Activated CD4-positive, alpha-beta T cell treated with anti-CD3 and anti-CD28 coated beads for 36 hours (primary cell): ENCODE measurements at places on chromosomes 13 and 19.

GRCh38 chr13:51731759-51732158 is 72.2 kb downstream of the DHRS12 start:
- H3K4me1 ChIP-seq, result peaks cover 3% of the 10 kb centered on the region
- no peak overlapping the region for H3K4me3 ChIP-seq
- no peaks in the 10 kb centered on the region for H3K27me3 ChIP-seq
- H3K27ac ChIP-seq, result no peak overlapping the region
- DNase-seq, result no peak

DNA sequence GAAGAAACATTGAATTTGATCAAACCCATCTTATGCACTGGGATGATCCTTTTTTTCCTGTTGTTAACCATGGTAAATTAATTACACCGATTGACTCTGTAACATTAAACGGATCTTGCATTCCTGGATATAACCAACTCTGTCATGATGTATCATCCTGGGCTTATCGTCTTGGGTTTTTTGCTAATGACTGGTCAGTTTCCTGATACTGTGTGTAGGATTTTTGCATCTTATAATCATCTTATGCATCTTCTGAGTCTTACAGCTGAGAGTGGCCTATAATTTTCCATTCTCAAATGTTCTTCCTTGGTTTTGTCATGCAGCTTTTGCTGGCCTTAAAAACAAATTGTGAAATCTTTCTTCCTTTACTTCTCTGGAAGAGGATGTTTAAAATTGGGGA is 12.8 kb downstream of the DCUN1D2 start:
- H3K36me3 ChIP-seq, result peaks cover 42% of the 10 kb centered on the region
- no peak overlapping the region for H3K27ac ChIP-seq
- H3K4me3 ChIP-seq, result no peak overlapping the region
- DNase-seq, result no peak
- no peaks in the 10 kb centered on the region for H3K4me1 ChIP-seq

DNA sequence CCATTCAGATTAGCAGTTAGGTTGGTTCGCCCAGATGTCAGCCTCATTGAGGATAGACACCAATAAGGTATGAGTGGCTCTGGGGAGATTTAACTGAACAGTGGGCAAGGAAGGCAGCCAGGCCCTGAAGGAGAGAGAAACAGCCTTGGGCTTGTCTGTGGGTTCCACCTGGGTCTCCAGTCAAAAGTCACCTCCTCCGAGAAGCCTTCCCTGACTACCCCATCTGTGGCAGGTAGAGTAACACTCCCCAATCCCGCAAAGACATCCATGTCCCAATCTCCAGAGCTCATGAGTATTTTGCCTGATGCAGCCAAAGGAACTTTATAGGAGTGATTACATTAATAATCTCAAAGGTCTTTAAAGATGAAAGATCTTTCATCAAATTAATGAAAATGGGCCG is 8.0 kb upstream of the YJU2 start:
- H3K36me3 ChIP-seq, result no peaks in the 10 kb centered on the region
- H3K4me3 ChIP-seq, result no peak overlapping the region
- peaks cover 1% of the 10 kb centered on the region for H3K27me3 ChIP-seq
- no peaks in the 10 kb centered on the region for H3K4me1 ChIP-seq
- DNase-seq, result no peak

DNA sequence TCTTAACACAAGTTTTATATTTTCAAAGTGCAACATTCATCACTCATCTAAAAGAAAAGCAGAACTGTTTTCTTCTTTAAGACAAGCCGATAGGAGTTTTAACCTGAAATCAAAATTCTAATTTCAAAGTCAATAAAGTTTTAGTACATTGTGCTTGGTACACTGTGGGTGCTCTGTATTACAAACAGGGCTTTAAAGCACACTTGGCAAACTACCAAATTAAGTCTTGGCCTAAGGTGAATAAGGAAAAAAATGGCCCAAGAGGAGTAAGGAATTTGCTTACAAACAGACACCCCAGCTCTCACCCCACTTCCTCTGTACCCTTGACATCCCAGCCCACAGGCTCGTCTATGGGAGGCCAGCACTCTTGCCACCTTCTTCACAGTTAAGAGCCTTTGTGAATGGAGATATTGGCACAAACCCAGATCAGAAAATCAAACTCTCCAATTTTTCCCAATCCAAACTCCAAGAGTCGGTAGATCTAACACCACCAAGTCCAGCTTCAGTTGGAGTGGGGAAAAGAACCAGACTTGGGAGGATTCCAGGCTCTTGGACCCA is 66.0 kb downstream of the ABCC4 start:
- no peak overlapping the region for H3K27ac ChIP-seq
- no peak overlapping the region for H3K4me3 ChIP-seq
- no peak for DNase-seq
- H3K36me3 ChIP-seq, result peaks cover 14% of the 10 kb centered on the region
- no peaks in the 10 kb centered on the region for H3K27me3 ChIP-seq

DNA sequence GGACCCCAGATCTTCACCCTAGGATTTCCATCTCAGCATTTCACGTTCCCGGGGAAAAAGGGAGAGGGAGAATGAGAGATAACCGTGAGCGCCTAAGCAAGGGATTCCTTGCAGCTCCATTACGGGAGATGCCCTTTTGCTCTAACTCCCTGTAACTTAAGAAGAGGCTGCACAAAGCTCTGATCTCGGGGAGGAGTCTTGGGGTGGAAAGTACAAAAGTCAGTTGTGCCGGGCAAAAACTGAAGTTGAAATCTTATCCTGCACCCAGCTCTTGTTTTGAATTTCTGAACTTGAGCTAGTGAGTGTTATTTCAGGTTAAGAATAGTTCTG is 256.4 kb upstream of the SOX21 start:
- H3K27ac ChIP-seq, result no peak overlapping the region
- H3K27me3 ChIP-seq, result peaks cover 46% of the 10 kb centered on the region
- DNase-seq, result no peak
- H3K4me1 ChIP-seq, result peaks cover 8% of the 10 kb centered on the region
- H3K4me3 ChIP-seq, result peak overlapping the region; percentile 27
- H3K36me3 ChIP-seq, result no peaks in the 10 kb centered on the region

GRCh38 chr19:46721269-46722003 is 4.5 kb upstream of the PRKD2 start:
- no peak overlapping the region for H3K27ac ChIP-seq
- H3K27me3 ChIP-seq, result no peaks in the 10 kb centered on the region
- H3K4me3 ChIP-seq, result no peak overlapping the region
- H3K4me1 ChIP-seq, result peaks cover 22% of the 10 kb centered on the region

GRCh38 chr13:43942286-43942685 is 62.6 kb downstream of the LACC1 start:
- no peaks in the 10 kb centered on the region for H3K4me1 ChIP-seq
- H3K36me3 ChIP-seq, result no peaks in the 10 kb centered on the region
- peaks cover 7% of the 10 kb centered on the region for H3K27me3 ChIP-seq
- no peak overlapping the region for H3K27ac ChIP-seq
- DNase-seq, result no peak

DNA sequence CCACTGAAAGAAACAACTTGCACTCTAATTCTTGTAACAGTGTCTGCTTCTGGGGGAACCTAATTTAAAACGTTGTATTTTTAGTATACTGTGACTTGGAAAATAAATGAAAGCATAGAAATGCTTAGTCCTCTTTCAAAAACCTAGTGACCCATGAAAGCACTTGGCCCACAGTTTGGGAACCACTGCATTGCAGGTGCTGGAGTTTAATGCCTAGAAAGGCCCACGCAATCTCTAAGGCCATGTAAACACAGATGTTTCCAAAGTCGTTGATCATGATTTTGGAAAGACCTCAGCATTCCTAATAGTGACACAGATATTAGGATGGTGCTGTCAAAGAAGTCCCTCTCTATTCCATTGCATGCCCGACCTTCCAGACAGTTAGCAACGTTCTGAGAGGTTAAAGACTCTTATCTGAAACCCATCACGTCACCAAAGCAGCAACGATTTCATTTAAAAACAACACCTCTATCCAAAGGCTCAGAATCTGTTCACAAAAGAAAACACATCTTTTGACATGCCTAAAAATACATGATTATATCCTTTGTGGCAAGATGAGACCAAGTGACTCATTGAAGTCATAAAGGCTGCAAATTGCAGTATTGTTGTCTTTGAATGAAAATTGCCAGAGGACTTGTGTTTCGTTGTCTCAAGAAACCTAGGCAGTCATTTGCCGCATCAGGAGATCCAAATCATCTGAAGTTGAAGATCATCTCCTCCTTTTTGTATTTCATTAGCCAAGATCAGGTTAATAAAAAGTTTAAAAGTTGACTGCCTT is 328.0 kb upstream of the ZNF507 start:
- no peaks in the 10 kb centered on the region for H3K4me1 ChIP-seq
- H3K4me3 ChIP-seq, result no peak overlapping the region
- DNase-seq, result no peak
- no peak overlapping the region for H3K27ac ChIP-seq
- no peaks in the 10 kb centered on the region for H3K27me3 ChIP-seq

GRCh38 chr19:23539499-23539898 is 144.2 kb upstream of the ZNF91 start:
- no peak overlapping the region for H3K27ac ChIP-seq
- no peaks in the 10 kb centered on the region for H3K36me3 ChIP-seq
- H3K27me3 ChIP-seq, result no peaks in the 10 kb centered on the region
- no peak overlapping the region for H3K4me3 ChIP-seq
- no peaks in the 10 kb centered on the region for H3K4me1 ChIP-seq

GRCh38 chr19:3659746-3660112 is 33.1 kb upstream of the CACTIN start:
- H3K4me3 ChIP-seq, result no peak overlapping the region
- no peak for DNase-seq
- H3K4me1 ChIP-seq, result no peaks in the 10 kb centered on the region
- no peaks in the 10 kb centered on the region for H3K27me3 ChIP-seq
- H3K36me3 ChIP-seq, result peaks cover 9% of the 10 kb centered on the region
- H3K27ac ChIP-seq, result no peak overlapping the region

DNA sequence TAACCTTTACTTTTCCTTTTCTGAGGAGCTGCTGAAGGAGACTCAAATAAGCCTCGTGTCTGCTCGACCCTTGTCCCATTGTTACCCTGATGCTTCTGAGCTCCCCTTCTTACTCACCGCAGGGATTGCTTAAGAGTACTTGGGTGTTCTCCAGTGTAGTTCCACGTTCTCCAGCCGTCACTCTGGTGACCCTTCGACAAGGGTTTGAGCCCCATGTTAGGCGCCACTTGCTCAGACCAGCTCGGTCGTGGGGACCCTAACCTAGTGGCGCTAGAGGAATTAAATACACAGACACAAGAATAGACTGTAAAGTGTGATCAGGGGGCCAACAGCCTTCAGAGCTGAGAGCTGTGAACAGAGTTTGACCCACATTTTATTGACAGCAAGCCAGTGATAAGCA is 10.3 kb downstream of the ZNF480 start:
- no peak overlapping the region for H3K27ac ChIP-seq
- H3K4me3 ChIP-seq, result no peak overlapping the region
- DNase-seq, result peak; percentile 7
- H3K27me3 ChIP-seq, result no peaks in the 10 kb centered on the region

DNA sequence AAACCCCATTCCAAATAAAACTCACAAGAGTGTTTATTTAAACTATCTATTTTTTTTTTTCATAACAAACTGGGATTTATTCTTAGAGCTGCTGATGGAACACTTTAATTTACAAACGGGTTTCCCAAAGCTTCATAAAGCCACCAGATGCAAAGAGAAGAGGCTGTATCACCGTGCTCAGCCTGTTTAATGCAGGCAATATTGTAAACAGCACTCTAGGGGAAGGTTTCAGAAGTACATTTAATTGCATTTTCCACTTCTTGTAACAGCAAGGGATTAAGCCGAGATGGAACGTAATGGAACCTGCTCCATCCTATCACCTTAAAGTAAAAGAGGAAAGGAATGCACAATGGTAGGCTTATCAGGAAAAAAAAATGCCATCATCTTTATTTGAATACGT is 550.6 kb upstream of the ARGLU1 start:
- H3K27ac ChIP-seq, result no peak overlapping the region
- H3K27me3 ChIP-seq, result peaks cover 2% of the 10 kb centered on the region
- no peaks in the 10 kb centered on the region for H3K36me3 ChIP-seq
- no peaks in the 10 kb centered on the region for H3K4me1 ChIP-seq

- H3K27me3 ChIP-seq, result no peaks in the 10 kb centered on the region
- peaks cover 22% of the 10 kb centered on the region for H3K36me3 ChIP-seq
- no peak overlapping the region for H3K4me3 ChIP-seq
Observed at GRCh38 chr19:15291089-15291488, 41.2 kb downstream of the BRD4 start.

- DNase-seq, result no peak
- H3K4me1 ChIP-seq, result no peaks in the 10 kb centered on the region
- no peak overlapping the region for H3K27ac ChIP-seq
- H3K27me3 ChIP-seq, result no peaks in the 10 kb centered on the region
- no peaks in the 10 kb centered on the region for H3K36me3 ChIP-seq
- no peak overlapping the region for H3K4me3 ChIP-seq
Observed at GRCh38 chr13:32284927-32285632, 30.1 kb downstream of the ZAR1L start.

GRCh38 chr13:112781287-112781686 is 91.4 kb downstream of the ATP11A start:
- H3K27ac ChIP-seq, result no peak overlapping the region
- peaks cover 6% of the 10 kb centered on the region for H3K36me3 ChIP-seq
- peaks cover 27% of the 10 kb centered on the region for H3K4me1 ChIP-seq
- H3K4me3 ChIP-seq, result no peak overlapping the region
- no peak for DNase-seq
- no peaks in the 10 kb centered on the region for H3K27me3 ChIP-seq

DNA sequence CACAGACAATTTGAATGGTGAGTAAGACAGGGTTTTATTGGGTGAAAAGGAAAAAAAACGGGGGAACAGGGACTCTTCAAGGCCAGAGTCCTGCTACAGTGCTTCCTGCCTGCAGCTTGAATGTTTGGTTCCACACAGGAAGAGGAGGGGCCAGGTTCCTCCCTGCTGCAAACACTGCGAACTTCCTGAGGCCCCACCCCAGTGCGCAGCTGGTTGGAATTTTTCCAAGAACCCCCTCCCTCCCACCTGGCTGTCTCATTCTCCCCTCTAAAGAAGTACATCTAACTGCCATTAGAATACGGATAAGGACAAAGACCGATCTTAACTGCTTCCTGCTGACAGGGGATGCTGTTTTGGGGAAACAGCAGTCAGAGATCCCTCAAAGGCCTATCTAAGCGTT is 184.9 kb downstream of the GGACT start:
- no peak overlapping the region for H3K4me3 ChIP-seq
- H3K27ac ChIP-seq, result no peak overlapping the region
- peaks cover 27% of the 10 kb centered on the region for H3K36me3 ChIP-seq
- H3K4me1 ChIP-seq, result no peaks in the 10 kb centered on the region
- no peaks in the 10 kb centered on the region for H3K27me3 ChIP-seq

GRCh38 chr19:17703824-17704463 is 15.3 kb upstream of the MAP1S start:
- H3K27ac ChIP-seq, result no peak overlapping the region
- peak; percentile 85 for DNase-seq
- H3K27me3 ChIP-seq, result peaks cover 5% of the 10 kb centered on the region

GRCh38 chr19:6232601-6233055 is 47.1 kb downstream of the MLLT1 start:
- H3K36me3 ChIP-seq, result peaks cover 11% of the 10 kb centered on the region
- H3K4me1 ChIP-seq, result peaks cover 18% of the 10 kb centered on the region
- DNase-seq, result no peak
- H3K4me3 ChIP-seq, result no peak overlapping the region
- no peaks in the 10 kb centered on the region for H3K27me3 ChIP-seq
- no peak overlapping the region for H3K27ac ChIP-seq

GRCh38 chr19:23914402-23915286 is at the start of gene ZNF726:
Gene ZNF726, plus strand, starts transcription at chr19:23914886. Its CDS starts 109 bp downstream, at chr19:23914995.
- peaks cover 14% of the 10 kb centered on the region for H3K4me1 ChIP-seq
- peak; percentile 94 for DNase-seq
- H3K27me3 ChIP-seq, result no peaks in the 10 kb centered on the region
- H3K4me3 ChIP-seq, result peak within 1 kb of the TSS; percentile 94

- H3K4me1 ChIP-seq, result no peaks in the 10 kb centered on the region
- H3K4me3 ChIP-seq, result no peak overlapping the region
- no peaks in the 10 kb centered on the region for H3K27me3 ChIP-seq
- no peak for DNase-seq
- no peak overlapping the region for H3K27ac ChIP-seq
Observed at GRCh38 chr13:111516712-111517640, 196.5 kb downstream of the TEX29 start.
